Daoy (cell line): ENCODE measurements at places on chromosomes 16 and 17.

DNA sequence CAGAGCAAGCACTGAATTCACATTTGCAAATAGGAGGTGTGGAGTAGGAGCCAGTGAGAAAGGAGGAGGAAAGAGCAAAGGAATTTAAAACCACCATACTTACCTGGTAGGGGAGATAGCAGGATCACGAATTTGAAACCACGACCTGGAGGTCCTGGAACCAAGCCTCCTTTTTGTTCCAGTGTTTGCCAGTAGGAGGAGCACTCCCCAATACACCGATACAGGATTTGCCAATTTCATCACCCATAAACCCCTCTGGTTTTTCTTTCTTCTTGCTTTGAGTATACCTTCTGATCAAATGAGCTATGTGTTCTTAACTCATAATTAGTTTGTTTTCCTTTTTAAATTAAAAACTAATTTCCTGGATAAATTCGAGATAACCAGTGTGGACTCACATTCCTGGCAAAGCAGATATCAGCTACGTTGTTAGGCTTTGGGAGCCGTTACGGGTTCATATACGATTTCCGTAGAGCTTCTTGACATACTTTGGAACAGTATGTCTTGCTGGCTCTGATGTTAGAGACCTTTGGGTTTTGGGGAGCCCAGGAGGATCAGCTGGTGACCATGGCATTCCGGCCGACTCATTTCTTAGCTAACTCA, 22.7 kb downstream of the BCO1 start:
- no peak for DNase-seq

GRCh38 chr17:45384789-45385262, 47.8 kb downstream of the ARHGAP27 start:
- peak; percentile 59 for DNase-seq

DNA sequence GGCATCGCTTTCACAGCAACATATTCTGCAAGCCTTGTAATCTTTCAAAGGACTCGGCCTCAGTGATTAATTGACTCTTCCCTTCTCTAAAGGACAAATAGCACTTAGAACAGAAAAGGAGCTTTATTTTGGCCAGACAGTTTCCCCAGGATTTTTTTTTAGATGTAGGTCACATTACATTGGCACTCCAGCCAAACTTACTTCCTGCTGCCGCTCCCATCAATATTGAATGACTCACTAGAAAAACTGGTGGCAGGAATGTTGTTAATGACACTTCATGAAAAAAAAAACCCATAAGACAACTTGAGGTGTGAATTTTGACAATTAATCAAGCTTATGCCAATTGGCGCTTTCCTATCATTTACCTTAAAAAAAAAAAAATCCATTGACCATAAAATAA, 432.6 kb downstream of the TOX3 start:
- DNase-seq: no peak

DNA sequence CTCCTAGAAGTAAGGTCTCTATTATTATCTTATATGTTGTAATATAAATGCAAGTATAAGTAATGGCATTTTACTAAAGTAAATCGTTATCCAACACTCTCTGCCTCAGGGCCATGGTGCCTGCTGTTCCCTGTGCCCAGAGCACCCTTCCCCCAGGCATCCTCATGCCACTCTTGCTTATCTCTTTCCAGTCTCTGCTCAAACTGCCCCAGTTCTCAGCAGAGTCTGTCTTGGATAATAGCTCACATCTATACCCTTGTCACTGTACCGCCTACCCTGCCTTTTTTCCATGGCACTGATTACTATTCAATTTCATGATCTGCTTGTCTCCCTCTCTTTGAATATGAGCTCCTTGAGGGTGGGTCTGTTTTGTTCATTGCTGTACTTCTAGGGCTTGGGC, 31.7 kb downstream of the CDH1 start:
- no peak for DNase-seq

DNA sequence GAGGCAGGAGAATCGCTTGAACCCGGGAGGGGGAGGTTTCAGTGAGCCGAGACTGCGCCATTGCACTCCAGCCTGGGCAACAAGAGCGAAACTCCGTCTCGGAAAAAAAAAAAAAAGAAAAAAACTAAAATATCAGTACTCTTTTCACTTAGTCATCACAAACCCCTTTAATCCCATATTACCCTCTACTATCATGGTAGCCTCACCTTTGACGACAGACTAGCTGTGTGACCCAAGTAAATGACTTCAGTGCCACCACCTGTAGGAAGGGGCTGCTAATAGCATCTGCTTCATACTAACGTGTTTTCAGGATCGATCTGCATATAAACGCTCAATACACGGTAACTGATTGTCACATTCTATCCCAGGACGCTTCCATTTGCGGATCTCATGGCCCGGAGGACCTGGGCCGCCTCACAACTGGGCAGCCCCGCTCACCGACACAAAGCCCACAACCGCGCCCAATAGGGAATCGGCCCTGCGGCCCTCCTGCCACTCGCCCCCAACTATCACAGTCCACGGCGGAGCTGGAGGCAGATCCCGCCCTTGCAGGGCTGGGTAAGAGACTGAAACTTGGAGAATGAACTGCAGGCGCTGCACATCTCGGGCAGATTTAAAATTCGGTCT, 1.1 kb upstream of the ZNF263 start:
- peak; percentile 80 for DNase-seq

GRCh38 chr16:4651827-4652226, 27.2 kb downstream of the MGRN1 start:
- no peak for DNase-seq

DNA sequence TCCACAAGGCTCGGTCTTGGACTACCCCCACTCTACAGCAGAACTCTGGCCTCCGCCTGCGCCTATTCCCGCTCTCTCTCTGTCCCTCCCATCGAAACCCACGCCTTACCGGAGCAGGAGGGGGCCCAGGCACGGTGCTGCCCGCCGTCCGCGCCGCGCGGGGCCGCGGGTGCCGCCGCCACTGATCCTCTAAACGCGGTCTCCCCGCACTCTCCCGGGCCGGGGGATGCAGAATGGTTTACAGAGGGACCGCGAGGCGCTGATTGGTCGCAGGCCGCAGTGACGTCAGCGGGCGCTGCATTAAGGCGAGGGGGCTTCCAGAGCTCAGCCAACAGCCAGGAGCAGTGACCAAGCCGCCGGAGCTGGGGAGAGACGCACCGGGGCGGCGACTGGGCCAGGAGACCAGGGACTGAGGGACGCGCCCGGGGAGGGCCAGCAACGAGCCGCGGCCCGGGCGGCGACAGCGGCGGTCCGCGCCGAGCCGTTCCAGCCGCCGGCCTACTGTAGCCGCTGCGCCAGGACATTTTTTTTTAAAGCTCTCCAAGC, 747 bp upstream of the LHX1 start:
- DNase-seq: peak; percentile 81

GRCh38 chr16:30491229-30491628, 18.7 kb downstream of the ITGAL start:
- DNase-seq: no peak

- peak; percentile 81 for DNase-seq
These were observed 102.6 kb upstream of the HS3ST3A1 start for GRCh38 chr17:13704333-13704732.

DNA sequence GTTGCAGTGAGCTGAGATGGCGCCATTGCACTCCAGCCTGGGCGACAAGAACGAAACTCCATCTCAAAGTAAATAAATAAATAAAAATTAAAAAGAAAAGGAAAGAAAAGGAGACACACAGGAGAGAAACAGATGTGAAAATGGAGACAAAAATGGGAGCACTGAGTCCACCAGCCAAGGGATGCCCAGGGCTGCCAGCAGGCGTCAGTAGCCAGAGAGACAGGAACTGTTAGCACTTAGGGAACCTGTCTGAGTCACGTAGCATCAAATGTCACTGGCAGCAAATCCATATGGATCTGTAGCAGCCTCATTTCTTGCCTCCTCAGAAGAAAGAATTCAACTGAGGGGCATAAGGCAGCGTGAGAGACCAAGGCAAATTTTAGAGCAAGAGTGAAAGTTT, 79.7 kb downstream of the CYLD start:
- DNase-seq: peak; percentile 65

GRCh38 chr16:14098081-14098480, 27.0 kb downstream of the MRTFB start:
- DNase-seq: no peak

DNA sequence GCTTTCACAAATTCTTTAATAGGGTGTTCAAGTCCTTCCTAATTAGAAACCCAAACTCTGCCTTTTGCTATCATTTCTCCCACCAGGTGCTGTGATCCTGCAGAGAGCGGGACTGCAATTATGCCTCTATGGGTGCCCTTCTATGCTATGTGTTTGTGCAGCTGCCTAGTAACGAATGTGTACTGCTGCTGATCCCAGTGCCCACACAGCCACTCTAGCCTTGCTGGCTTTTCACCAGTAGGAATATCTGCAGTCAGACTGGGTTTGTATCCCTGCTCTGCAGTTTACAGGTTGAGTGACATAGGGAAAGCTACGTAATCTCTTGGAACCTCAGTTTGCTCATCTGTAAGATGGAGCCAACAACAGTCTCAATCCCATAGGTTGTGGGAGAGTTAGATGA, 179.6 kb upstream of the IRX3 start:
- DNase-seq: no peak
